ENCODE measurements at places on chromosomes 2 and 18.
A peak's percentile ranks its signal among the peaks of the same experiment; 100 is the strongest.

DNA sequence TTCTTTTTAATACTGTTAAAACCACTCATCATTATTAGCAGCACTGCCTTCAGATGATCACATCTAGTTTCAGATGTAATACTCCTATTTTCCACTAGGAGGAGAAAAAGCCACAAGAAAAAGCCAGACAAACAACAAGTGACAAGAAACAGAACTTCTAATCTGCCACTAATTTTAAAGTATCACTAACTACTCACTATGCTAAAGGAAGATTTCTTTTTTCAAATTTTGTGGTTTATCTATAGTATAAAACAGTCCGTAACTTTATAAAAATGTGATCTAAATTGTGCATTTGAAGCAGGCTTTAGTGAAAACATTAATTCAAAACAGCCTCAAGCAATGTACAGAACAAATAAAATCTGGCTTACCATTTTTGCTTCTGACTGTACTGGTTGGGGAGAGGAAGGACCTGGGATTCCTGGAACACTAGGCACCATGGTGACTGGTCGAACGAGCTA lies 56.8 kb downstream of the ATF2 start:
- peak; percentile 65 for DNase-seq

DNA sequence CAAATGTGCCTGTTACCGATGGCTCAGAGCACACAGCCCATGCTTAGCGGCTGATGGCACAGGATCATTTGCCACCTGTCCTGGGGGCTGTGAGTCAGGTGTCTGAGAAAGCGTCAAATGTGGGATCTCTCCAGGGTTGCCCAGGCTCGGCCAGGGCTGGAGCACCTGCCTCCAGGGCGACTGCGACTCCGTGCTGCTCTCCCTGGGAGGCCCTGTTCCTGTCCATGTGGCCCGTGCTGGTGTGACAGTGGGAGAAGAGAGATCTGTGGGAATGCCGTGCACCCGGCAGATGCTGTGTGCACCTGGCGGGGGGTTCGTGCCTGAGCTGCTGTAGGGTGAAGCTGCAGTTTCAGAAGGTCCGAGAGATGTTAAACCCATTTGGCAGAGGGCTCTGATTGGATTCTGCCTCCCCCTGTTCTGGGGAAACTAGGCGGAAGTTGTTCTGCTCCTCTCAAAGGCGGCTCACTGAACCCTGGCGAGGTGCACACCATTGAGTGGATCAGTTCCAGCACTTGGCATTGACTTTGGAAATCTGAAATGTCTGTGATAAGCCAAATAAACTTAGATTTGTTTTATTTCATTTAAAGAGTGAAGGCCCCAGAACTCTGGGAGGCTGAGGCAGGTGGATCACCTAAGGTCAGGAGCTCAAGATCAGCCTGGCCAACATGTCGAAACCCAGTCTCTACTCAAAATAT lies 34.7 kb upstream of the TPO start:
- DNase-seq = no peak

DNA sequence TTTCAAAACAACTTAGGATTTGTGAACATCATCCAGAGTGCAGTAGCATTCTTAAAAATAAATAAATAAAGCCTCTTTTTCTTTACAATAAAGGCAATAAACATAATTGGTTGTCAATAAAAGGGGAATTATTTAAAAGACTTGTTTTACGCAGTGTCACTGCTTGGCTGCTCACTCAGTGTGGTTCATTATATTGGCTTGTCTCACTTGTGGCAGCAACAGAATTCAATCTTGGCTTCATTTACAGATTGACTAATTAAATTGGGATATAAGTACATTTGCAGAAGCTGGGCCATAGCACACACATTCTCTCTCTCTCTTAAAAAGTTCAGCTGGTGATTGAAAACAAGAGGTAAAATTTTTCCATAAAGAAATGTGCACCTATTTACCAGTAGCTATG lies 1027.6 kb downstream of the LRP1B start:
- DNase-seq = no peak

- no peak for DNase-seq
These were observed 48.6 kb downstream of the NTSR2 start for GRCh38 chr2:11621410-11621809.

GRCh38 chr2:148764815-148765214 lies 110.2 kb upstream of the KIF5C start:
- no peak for DNase-seq
